ENCODE measurements at places on chromosomes 5 and 9.

GRCh38 chr5:55416306-55416705, 108.5 kb downstream of the MTREX start:
- DNase-seq, result no peak

DNA sequence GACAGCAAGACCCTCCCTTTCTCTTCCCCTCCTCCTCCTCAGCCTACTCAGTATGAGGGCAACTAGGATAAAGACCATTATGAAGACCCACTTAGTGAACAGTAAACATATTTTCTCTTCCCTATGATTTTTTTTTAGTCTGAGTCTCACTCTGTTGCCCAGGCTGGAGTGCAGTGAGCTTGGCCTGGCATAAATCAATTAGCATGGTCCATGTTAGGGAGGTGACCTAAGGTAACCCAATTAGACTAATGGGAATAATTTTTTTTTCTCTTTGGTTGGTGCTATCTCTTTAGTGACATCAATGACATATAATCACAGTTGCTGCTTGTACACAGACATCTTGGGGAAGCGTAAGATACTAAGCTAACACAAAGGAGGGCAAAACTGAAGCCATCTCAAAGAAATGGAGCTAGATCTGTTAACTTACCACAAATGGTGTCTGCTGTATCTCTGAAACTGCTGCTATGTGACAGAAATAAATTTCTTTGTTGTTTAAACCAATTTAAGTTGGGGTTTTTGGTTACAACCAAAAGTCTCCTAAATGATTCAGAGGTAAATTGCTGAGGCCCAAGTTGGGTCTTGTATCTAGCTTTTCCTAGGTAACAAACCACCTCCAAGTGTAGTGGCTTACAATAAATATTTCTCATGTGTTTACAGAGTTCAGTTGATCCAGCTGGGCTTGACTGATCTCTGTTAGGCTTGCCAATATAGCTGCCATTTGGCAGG, 13.3 kb downstream of the PKD2L2 start:
- DNase-seq, result no peak

DNA sequence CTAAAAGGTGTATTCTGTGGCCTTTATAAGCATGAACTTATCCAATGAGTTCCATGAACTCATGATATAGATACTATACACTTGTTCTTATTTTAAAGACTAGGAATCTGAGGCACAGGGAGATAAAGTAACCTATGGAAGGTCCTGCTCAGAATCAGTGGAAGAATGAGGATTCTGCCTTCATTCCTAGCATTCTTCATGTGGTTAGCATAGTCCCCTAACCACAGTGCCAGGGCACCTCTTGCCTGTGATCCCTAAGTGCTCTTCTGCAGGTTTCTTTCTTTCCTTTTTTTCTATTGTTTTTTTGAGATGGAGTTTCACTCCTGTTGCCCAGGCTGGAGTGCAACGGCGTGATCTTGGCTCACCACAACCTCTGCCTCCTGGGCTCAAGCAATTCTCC, 174.1 kb downstream of the C9orf152 start:
- no peak for DNase-seq

- DNase-seq, result peak; percentile 46
These were observed 93.0 kb downstream of the YTHDC2 start for GRCh38 chr5:113606298-113607134.

DNA sequence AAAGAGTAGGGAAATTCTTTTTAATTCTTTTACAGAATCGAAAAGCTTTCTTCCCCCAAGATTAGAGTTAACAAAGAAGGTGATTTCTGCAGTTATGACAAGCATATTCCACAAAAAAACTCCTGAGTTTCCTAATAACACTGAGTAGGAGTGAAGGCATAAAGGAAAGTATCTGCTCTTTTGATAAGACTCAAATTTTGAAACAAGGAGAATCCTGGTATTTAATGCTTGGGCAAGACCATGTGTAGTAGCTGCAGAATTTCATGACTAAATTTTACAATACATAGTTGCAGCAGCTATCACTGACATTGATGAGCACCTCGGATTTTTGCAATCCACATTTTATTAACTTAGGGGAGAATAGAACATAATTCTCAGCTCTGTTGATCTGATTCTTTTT, 92.6 kb downstream of the MARCHF3 start:
- no peak for DNase-seq

- DNase-seq, result no peak
These were observed 97.0 kb downstream of the GHR start for GRCh38 chr5:42520203-42520602.

GRCh38 chr5:174503461-174504265, 220.7 kb upstream of the MSX2 start:
- no peak for DNase-seq

GRCh38 chr5:61735531-61735930, 403.5 kb downstream of the ZSWIM6 start:
- DNase-seq, result no peak

- DNase-seq, result no peak
These were observed 577.1 kb downstream of the PSAT1 start for GRCh38 chr9:78874061-78874460.

- DNase-seq, result peak; percentile 77
These were observed 45.4 kb upstream of the ZFR start for GRCh38 chr5:32489791-32490562.

DNA sequence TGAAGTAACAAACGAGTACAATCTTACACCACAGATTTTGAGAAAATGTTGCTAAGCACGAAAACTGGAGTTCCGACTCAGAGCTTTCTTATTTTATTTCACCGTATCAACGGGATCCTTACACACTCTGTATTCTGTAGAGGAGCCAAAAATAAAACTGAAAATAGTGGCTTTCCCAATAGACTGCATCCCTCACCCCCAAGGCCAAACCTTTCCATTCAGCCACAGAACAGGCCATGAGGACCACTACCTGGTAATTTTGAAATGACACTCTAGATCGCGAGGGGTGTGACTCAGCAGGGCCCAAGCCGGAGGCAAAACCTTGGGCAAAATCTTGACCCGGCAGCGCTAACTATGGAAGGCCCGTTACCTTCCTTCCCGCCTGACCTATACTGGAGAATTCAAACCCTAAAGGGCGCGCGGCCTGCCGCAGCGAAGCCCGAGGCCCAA, 432 bp downstream of the HSPA9 start:
- DNase-seq, result no peak

DNA sequence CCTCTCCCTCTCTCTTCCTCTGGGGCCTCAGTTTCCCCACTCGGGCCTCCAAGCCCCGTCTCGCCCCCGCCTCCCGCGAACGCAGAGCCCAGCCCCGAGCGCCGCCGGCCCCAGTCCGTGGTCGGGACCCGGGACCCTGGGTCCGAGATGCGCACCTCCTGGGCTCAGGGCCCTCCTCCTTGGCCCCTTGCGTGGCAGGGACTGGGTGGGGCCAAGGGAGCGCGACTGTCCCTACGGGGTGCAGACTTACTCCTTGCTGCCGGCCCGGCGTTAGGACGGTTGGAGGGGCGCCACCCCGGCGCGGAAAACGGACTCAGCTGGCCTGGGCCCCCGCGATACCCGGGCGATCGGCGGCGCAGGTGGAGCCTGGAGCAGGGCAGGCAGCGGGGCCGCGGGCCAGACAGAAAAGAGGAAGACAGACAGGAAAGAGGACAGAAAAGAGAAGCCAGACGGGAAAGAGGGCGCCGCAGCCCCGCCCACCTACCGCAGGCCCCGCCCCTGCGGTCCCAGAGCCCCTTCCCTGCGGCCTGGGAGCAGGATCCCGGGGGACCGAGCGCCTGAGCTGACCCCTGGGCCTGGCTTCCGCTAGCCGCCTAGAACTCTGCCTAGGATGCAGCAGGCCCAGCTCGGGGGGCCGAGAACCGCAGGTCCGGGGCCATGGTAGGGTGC, at the start of gene GBGT1:
Gene GBGT1, minus strand, starts transcription at position 411 of the 669 bp plus-strand sequence. CDS start 1,502 bp downstream, outside the sequence.
- peak; percentile 88 for DNase-seq

DNA sequence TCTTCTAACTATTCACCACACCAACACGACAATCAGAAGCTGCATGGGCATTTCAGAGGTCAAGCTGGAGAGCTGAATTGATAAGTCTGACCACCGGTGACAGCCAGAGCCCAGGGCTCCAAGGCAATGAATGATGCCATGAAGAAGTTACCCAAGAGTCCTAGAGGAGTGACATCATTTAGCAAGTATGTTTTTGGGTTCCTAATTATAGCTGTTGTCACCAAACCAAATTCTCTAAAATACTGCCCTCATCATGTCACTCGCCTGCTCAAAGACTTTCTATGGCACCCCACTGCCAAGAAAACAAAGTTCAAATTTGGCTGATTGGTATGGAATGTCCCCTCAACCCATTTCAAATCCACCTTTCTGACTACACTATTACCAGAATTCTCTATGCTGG, 235.1 kb downstream of the SPOCK1 start:
- DNase-seq, result no peak

- no peak for DNase-seq
These were observed 27.2 kb downstream of the TNFAIP8 start for GRCh38 chr5:119383008-119383407.

DNA sequence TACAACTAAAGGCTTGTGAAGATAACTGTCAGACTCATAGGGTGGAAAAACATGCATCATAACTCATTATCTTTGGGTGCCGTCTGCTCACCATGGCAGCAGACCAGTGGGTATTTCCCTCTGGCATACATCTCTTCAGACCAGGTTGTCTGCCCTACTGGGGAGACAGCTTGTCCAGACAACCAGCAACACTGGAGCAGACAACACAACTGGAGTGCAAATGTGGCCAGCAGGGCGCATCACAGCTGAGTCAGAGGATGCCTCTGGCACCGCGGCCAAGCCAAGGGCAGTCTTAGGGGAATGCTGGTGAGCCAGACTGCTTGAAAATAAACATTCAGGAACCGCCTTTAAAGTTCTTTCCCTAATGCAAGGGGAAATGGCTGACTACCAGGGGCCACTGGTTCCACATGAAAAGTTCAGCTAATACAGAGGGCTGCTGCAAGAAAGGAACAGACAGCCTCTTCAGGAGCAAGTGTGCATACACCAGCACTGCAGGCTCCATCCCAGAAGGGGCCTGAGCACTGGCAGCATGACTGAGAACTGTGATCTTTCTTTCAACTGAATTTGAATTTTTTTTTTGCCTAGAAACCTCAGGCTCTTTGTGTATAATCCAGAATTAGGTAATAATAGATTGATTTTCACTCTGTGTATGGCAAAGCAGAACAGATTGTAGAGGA, 77.3 kb downstream of the MAMDC2 start:
- DNase-seq, result peak; percentile 42

DNA sequence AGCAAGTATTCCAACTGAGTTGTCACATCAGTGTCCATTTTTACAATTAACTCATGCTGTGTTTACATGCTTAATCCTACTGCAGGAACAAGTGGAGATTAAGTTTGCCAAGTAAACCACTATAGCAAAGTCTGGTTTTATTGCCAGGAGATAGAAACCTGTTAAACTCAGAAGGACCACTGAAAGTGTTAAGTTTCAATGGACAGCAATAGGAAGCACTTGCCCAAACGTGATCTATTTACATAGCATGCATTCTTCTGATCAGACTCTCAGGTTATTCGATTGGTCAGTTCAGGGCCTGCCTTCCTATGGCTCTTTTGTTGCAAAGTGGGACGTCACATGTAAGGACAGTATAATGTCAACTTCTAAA, 28.0 kb upstream of the IFNK start:
- no peak for DNase-seq

GRCh38 chr5:168710706-168711105, 131.5 kb upstream of the PANK3 start:
- DNase-seq, result no peak

DNA sequence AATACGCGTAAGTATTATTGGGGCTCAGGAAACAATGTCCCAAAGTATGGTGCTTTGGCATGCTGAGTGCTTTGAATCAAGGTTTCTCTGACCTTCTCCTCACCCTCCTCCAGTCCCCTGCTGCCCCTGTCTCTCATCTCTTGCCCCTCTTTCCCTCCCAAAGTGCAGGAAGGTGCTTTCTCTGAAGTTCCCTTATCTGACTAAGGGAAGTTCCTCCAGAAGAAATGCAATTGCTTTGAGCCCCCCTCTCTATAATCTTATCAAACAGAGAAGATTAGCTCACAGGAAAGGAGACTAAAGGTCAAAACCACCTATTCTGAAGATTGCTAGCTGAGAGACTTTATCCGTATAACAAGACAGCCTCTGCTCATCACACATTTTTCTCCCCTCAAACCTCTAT, 288.1 kb downstream of the ARL15 start:
- DNase-seq, result peak; percentile 71

- peak; percentile 67 for DNase-seq
These were observed 9.3 kb upstream of the OR13F1 start for GRCh38 chr9:104494808-104495207.

DNA sequence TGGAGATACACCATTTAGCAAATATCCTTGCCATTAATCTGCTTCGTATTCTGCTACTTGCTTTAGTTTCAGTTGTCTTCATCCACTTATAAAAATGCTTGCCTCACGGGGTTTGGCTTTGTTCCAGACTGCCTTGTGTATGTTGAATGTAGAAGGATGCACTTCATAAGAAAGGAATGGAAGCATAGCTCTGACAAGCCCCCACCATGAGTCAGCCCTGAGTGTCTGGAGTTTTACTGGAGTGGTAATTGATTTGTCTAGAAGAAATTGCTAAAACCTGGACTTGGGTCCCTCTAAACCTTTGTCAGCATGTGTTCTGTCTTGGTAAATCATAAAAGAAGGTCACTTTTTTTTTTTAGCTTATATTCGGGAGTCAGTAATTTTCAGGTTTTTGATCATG, 4.6 kb downstream of the TEX48 start:
- peak; percentile 86 for DNase-seq

GRCh38 chr9:116476935-116477381, 210.1 kb upstream of the TRIM32 start:
- no peak for DNase-seq

DNA sequence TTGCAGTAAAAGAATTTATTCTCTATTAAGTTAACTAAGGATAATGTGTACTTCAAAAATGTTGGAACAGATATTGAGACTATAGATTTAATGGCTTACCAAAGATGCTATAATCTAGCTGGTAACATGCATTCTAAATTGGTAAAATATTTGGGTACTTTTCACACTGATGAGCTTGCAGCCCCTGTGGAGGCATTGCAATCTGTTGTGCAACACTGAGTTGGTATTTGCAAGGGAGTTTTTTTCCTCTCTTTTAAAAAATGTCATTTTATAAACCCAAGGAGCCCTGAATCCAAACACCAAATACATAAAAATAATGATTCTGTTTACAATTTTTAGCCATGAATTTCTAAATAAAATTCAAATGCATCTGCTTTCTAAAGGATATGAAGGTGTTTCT, 944.8 kb downstream of the DTWD2 start:
- no peak for DNase-seq

DNA sequence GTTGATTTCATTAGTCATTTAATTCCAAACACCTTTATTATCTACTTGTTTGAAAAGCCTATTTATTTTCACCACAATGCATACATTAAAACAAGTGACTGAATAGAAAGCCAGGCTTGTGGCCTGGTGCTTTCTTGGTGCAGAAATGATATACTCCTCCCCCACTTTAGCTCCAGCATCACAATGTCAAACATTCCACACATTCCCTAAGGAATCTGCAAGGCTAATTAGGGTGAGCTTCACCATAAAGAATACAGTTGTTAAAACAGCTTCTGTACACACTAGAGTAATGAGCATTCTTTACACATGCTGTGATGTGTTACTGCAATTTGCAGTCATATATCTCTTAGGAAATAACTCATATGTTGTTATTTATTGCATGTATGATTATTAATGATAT, 705.7 kb downstream of the CETN3 start:
- DNase-seq, result no peak
